ENCODE measurements at places on chromosomes 13 and 19.

GRCh38 chr19:53554804-53555203, 16.9 kb downstream of the ZNF331 start:
- DNase-seq, result no peak

- DNase-seq, result peak; percentile 40
Observed at GRCh38 chr19:6204866-6205723, 69.6 kb downstream of the ACSBG2 start.

- no peak for DNase-seq
Observed at GRCh38 chr19:4957981-4958380, 10.9 kb upstream of the KDM4B start.

DNA sequence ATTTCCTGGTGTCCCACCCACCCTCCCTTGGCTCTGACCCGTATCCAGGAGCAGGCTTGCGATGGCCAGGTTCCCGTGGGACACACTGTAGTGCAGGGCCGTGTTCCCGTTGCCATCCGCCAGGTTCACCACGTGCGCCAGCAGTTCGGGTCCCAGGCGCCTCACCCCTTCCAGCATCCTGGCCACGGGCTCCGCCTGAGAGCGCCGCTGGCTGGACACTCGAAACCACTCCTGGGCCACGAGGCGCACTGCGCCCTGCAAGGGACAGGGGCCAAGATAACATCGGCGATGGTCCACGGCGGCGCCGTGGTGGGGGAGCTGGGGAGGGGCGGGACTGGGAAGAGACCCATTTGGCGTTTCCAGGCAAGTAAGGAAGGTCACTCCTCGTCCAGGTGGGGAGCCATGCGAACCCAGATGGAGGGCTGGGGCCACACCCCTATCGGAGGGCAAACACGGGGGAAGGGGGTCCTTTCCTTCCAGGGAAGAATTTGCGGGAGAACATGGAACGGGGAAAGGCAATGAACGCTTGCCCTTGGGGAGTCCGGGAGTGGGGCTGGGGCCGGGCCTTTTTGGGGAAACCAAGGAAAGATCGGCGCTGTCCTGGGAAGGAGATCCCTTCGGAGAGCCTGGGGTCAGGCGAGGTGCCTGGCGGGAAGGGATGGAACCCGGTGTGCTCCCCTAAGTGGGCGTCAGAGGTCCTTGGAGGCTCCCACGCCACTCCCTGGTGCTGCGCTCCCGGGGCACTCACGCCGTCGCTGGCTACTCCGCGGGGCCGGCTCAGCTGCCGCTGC, 9.9 kb downstream of the KANK3 start:
- no peak for DNase-seq

DNA sequence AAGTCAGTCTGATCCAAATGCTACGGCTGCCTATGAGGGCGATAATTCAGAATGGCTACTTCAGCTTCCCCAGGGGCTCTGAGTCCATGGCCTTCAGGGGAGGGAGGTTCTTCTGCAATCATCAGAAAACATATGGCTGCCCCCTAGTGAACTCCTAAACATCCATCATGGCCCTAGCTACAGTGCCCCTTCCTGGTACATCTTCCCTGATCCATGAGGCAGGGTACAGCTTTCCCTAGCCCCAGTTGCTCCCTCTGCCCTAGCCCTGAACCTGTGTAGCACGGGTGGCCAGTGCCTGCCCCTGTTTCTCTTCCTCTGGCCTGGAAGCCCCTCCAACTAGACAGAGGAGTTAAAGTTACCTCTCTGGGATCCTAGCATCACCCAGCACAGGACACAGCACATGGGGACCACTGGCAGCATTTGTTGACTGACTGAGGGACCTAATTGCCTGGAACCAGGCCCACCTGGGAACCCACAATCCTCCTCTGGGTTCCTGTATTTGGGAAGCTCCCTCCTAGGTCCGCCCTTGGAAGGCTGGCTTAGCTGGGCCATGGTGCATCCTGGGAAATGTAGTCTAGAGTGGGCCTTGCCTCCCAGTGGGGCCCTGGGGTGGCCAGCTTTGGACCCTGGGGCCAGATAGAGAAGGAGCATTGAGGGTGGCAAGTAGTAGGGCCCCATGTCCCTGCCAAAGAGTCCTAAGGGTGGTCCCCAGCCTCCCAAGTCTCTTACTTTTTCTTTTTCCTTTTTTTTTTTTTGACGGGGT, 17.7 kb upstream of the SEMA6B start:
- no peak for DNase-seq

DNA sequence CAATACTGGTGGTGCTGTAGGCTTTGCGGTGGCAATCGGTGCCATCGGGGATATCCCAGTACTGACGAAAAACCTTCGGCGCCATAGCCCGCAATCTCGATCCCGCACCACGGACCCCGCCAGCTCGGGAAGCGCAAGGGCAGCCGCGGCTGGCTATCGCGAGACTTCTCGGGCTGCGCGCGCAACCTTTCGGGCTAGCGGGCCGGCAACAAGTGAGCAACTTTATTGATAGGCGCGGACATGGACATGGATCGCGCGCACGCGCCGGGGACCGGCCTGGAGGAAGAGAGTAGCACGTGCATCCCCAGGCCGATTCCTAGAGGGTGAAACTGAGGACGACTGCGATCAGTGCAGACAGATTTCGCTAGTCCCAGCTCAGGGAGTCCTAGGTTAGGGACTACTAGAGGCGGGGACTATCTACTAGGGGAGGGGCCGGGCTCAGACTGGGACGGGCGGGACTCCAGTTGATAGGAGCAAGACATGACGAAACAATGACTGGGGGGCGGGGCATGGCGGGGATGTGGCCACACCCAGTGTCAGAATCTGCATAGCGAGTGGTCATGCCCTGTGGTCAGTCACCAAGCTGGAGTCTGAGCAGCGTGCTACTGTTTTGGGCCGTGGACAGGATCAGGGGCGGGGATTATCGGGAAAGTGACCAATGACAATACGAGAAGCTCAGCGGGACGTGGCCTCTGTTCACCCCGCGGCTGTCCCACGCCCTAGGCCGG, at the start of gene NDUFA11:
Gene NDUFA11, minus strand, starts transcription at position 167 of the 728 bp plus-strand sequence. Its CDS starts 82 bp downstream, at position 85.
- peak; percentile 98 for DNase-seq

DNA sequence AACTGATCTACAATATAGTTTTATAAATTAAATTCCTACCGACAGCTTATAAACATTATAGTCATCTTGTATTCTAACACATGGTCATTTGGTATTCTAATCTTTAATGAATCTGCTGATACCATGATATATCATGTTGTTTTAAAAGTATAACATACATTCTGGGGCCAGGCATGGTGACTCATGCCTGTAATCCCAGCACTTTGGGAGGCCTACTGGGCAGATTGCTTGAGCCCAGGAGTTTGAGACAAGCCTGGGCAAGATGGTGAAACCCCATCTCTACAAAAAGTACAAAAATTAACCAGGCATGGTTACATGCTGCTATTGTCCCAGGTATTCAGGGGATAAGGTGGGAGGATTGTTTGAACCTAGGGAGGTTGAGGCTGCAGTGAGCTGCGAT, 3.1 kb downstream of the ZNF383 start:
- DNase-seq, result no peak

GRCh38 chr19:38557205-38557799, 60.5 kb downstream of the MAP4K1 start:
- DNase-seq, result peak; percentile 22

GRCh38 chr19:47523473-47523872, 8.6 kb upstream of the NAPA start:
- DNase-seq, result no peak

- DNase-seq, result no peak
Observed at GRCh38 chr19:2150794-2151338, 500 bp downstream of the AP3D1 start.

GRCh38 chr19:37991176-37991835, 84.3 kb downstream of the SIPA1L3 start:
- no peak for DNase-seq

DNA sequence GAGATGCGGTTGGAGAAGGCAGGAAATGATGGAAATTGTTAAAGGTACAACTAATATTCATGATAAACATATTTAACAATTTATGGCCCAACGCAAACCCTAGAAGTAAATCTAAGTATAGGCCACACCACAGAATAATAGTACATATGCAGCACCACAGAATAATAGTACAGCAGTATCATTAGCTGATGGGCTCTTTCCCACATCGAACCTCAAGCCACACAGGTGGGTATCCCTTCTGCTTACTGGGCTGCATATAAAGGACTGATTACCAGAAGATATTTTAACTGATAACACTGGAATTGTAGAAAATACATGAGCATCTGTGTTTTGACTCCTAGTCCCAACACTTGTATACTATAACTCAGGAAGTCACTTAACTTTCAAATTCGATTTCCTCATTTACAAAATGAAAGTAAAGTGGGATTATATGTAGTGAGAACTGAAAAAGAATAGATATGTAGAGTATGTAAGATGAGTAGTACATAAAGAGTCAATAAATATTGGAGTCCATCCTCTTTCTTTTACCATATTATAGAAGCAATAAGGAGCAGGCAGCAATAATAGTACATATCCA, 91.5 kb downstream of the TSC22D1 start:
- no peak for DNase-seq

- DNase-seq, result peak; percentile 98
Observed at GRCh38 chr13:30617315-30618185, at the start of gene USPL1. TSS of gene USPL1 (plus strand) at chr13:30617920. CDS start at chr13:30621141, 3,221 bp downstream.

DNA sequence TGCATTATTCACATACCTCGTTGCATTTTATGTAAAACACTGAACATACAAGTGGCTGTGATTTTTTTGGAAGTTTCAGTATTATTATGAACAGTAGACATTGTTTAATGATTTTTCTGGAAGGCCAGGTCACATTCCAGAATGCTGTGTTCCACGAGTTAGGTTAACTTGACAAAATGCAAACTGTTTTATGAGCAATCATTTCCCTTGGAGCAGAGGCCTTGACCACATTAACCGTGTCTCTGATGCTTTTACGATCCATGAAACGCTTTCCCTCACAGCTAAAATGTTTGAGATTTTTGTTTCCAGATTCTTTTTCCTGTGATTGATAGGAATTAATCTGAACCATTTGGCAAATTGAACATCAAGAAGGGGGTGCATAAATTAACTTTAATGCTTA, 57.8 kb downstream of the MBNL2 start:
- no peak for DNase-seq

- DNase-seq, result no peak
Observed at GRCh38 chr13:32845952-32846950, 170.0 kb upstream of the KL start.

- no peak for DNase-seq
Observed at GRCh38 chr13:113607056-113607888, 22.7 kb downstream of the TFDP1 start.

- DNase-seq, result no peak
Observed at GRCh38 chr13:100899720-100900316, 225.2 kb upstream of the TMTC4 start.

DNA sequence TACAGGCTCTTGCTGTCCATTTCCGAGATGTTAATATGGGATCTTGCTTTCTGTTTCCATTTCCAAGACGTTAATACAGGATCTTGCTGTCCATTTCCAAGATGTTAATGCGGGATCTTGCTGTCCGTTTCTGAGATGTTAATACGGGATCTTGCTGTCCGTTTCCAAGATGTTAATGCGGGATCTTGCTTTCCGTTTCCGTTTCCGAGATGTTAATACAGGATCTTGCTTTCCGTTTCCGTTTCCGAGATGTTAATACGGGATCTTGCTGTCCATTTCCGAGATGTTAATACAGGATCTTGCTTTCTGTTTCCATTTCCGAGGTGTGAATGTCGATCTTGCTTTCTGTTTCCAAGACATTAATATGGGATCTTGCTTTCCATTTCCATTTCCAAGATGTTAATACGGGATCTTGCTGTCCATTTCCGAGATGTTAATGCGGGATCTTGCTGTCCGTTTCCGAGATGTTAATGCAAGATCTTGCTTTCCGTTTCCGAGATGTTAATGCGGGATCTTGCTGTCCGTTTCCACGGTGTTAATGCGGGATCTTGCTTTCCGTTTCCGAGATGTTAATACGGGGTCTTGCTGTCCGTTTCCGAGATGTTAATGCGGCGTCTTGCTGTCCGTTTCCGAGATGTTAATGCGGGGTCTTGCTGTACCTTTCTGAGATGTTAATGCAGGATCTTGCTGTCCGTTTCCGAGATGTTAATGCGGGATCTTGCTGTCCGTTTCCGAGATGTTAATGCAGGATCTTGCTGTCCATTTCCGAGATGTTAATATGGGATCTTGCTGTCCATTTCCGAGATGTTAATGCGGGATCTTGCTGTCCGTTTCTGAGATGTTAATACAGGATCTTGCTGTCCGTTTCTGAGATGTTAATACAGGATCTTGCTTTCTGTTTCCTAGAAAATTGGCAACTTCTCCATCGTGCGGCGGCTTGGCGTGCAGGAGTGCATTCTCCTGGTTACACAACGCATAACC, 38.3 kb downstream of the PEX11G start:
- no peak for DNase-seq

GRCh38 chr19:50050406-50051227, 24.8 kb downstream of the ZNF473 start:
- peak; percentile 56 for DNase-seq

All from activated naive CD4-positive, alpha-beta T cell treated with anti-CD3 and anti-CD28 coated beads, Interleukin-2, amount 50 U/mL, for 72 hours (primary cell).